Naive B cell (primary cell): ENCODE measurements at places on chromosomes 16 and 17. TPM values are rescaled to one million over a fixed set of nuclear protein-coding genes. Genes with fewer than 3 reads are reported as not detected.

The TPSG1 gene
- not detected for polyA plus RNA-seq

GRCh38 chr16:35724551-35724950 is 2265.1 kb downstream of the TP53TG3F start:
- DNase-seq: no peak

DNA sequence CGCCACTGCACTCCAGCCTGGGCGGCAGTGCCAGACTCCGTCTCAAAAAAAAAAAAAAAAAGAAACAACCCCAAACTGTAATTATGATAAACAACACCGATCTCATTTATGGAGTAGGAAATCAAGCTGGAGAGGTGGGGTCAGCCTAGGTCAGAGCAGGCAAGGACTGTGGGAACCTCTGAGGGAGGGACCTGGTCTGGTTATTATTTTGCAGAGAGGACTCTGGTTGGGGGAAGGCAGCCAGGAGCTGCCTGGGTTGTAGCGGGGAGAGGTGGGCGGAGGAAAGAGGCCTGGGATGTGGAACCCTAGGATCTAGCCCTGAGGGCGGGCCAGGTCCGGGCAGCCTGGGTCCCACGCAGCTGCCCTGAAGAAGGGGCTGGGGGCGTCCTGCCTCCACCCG is 10.9 kb upstream of the HS3ST6 start:
- DNase-seq: no peak

The MPV17L gene
- polyA plus RNA-seq: not detected

The CETP gene
- 0.27 TPM for polyA plus RNA-seq

- no peak for DNase-seq
Observed at GRCh38 chr16:74503412-74503811, 82.1 kb upstream of the CLEC18B start.

DNA sequence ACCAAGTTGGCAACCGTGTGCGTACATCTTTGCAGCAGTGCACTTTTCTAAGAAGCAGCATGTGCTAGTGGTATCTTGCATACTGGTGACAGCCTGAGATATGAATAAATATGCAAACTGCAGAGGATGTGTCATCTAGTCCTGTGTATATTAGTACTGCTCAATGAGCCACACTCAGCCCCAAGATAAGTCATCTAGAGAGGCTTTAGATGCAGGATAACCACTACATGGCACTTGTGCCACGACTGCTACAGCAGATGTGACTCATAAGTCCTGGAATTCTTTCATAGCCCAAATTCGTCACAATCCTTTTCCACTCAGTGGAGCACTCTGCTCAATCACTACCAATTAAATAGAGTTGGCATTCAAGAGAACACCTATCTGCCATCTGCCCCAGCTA is 171.5 kb downstream of the AXIN2 start:
- no peak for DNase-seq

DNA sequence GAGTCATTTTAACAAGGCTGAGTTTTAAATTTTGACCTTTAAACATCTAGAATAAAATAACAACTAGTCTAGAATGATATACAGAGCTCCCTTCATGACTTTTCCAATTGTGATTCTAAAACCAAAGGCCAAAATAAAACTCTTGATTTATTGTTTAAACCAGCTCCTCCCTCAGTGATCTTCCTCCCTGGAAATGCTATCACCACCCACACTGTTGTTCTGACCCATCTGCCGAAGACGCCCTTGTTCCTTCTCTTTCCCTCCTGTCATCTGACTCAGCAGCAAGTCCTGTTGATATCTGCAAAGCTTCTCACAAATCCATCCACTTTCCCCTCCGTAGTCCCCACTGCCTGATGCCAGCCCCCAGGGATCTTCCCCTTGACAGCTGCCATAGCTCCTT is 231.6 kb upstream of the DYNLRB2 start:
- no peak for DNase-seq

DNA sequence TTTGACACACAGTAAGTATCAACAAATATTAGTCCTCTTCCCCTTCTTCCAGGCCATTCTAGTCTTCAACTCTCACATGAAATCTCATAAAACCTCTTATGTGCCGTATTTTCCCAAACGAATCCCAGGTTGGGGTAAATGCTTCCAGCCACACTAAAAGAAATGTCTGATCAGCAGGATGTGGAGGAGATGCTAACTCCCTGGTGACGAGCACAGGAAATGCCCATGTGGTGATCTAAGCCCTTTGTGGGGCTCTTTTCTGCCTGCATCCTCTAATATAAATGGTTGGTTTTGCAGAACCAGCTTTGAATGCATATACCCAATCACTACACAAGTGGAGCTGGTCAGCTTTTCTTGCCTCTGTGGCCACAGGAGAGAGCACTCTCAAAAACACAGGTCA is 498.2 kb upstream of the ERCC4 start:
- DNase-seq: no peak
